Anterior cingulate cortex (tissue), 58 donors: ENCODE measurements at places on chromosomes 3 and 15.

DNA sequence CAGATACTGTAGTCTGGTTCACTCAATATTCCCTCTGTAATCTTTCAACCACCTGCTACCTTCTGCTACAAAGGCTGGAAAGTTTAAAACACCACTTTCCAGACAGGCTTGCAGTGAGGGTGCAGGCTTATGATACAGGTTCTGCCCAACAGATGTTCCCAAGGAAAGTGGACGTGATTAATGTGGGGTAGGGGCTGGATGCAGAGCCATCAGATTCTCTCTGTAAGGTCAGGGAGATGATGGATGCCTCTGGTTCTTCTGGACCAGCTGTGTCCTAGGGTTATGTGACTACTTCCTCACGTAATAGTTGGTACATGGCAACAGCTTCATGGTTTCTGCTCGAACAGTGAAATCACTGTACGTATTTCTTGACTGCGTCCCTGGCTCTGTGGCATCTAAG lies 11.1 kb downstream of the GPR176 start:
- no peak for DNase-seq

- no peak for DNase-seq
Measured at GRCh38 chr3:42894698-42895579, 11.0 kb upstream of the ZNF662 start.

- peak; percentile 58 for DNase-seq
Measured at GRCh38 chr3:47522082-47522987, 8.8 kb upstream of the ELP6 start.

- DNase-seq, result no peak
Measured at GRCh38 chr15:59245559-59245958, 38.9 kb downstream of the LDHAL6B start.

GRCh38 chr3:10515884-10516495 lies 10.6 kb upstream of the ATP2B2 start:
- DNase-seq, result no peak

DNA sequence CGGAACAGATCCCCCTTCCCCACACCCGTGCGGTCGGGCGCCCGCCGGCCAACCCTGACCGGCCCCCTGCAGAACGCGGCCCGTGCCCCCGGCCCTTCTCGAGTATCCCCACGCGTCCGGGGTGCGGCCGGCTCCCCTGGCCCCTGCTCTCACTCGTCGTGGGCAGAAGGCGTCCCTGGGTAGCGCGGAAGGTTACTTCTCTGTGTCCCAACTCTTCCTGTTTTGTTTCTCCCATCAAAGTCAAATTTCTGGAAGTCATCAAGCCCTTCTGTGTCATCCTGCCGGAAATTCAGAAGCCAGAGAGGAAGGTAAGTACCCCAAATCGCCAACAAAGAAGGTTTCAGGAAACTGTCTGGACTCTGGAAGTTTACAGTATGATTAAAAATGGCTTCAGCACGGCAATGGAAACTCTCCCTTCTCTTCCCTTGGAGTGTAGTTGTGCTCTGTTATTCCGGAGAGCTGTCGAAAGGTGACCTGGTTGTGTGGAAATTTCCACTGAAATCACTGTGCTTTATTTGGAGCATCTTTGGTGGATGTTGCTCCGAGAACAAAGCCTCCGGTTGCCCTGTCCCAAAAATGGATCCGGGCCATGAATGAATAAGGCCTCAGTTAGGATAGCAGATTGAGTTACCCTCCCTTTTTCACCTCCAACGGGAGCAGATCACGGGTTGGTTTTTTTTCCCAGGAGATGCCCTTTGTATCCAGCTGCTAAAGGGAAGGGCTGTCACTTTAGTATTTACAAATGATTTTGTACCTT lies 536 bp downstream of the SEC61A1 start:
- no peak for DNase-seq
